ENCODE measurements at places on chromosomes 7 and 10.

DNA sequence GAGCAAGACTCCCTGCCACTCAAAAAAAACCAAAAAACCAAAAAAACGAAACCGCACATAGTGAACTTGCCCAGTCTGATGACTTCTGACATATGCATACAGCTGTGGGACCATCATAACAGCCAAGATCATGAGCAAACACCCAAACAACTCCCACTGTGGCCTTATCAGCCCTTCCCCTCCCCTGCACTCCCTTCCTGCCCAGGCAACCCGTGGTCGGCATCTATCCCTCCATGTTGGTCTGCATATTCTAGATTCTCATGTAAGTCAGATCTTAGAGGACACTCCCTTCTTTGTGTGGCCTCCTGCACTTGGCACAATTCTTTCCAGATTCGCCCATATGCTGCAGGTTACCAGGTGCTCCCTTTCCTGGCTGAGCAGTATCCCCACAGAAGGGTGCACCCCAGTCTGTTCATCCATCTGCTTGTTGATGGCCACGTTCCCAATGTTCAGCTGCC is 72.8 kb downstream of the GNA12 start:
- no peak for DNase-seq

DNA sequence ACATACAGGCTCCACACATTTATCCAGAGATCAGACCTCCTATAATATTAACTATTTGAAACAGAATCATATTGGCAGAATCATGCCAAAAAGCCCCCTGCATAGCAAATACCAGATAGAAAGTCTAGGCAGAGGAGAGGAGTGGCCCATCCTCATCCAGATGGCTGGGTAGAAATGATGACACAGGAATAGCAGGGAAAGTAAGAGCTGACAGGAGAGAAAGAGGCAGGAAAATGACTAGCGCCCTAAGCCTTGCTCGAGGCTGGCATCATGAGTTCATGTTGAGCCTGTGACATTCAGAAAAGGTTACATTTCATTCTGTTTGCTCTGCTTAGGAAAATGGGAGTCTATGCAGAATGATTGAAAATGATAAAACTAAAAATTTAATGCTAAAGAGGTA is 27.6 kb downstream of the WIPF3 start:
- no peak for DNase-seq

GRCh38 chr7:76397409-76398183 is 11.9 kb downstream of the SSC4D start:
- DNase-seq, result peak; percentile 75

DNA sequence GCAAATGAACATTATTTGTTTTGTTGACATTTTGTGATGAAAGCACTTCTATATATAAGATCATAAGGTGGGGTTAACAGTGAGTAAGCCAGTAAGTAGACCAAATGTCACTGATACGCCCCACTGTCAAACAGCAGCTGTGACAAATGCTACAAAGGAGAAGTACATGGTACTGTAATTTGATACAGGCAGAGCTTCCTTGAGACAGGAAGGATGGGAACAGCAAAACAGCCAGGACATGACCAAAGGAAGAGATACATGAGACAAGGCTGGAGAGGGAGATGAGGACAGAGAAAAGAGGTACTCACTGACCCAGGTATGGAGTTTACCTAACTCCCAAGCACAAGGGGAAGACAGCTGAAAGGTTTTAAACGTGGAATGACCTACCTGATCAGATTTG is 127.0 kb downstream of the SRPK2 start:
- DNase-seq, result no peak

DNA sequence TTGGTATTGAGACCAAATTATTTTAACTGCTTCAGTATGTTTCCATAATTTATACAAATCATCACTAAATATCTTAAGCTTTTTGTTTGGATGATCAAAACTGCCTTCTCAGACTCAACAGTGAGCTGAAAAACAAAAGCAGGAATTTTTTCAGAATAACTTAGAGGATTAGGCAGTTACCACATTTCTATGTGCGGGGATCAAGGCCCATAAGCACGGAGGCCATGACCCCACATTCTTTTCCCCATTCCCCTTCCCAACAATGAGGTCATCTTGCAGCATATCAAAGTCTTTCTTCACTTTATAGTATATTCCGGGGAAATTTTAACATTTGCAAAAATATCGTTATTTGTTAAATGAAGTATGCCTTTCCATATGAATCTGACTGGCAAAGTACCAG is 125.8 kb downstream of the ELMO1 start:
- DNase-seq, result no peak

GRCh38 chr10:122102146-122102868 is 113.3 kb downstream of the TACC2 start:
- DNase-seq, result no peak
